ENCODE measurements at places on chromosomes 13 and 19. TPM values are rescaled to one million over a fixed set of nuclear protein-coding genes. Genes with fewer than 3 reads are reported as not detected.

- H3K4me3 ChIP-seq, result no peak overlapping the region
- H3K27me3 ChIP-seq, result no peaks in the 10 kb centered on the region
- H3K36me3 ChIP-seq, result no peaks in the 10 kb centered on the region
Observed at GRCh38 chr13:73948848-73949529, 185.2 kb downstream of the KLF12 start.

The RSPH6A gene
- polyA plus RNA-seq, result not detected

- no peak for DNase-seq
- no peak overlapping the region for H3K27ac ChIP-seq
- H3K4me1 ChIP-seq, result peaks cover 19% of the 10 kb centered on the region
- peaks cover 3% of the 10 kb centered on the region for H3K36me3 ChIP-seq
- H3K4me3 ChIP-seq, result no peak overlapping the region
Observed at GRCh38 chr19:56137405-56137804, 3.7 kb upstream of the ZNF444 start.

The ZNF570 gene
- polyA plus RNA-seq, result 0.85 TPM

DNA sequence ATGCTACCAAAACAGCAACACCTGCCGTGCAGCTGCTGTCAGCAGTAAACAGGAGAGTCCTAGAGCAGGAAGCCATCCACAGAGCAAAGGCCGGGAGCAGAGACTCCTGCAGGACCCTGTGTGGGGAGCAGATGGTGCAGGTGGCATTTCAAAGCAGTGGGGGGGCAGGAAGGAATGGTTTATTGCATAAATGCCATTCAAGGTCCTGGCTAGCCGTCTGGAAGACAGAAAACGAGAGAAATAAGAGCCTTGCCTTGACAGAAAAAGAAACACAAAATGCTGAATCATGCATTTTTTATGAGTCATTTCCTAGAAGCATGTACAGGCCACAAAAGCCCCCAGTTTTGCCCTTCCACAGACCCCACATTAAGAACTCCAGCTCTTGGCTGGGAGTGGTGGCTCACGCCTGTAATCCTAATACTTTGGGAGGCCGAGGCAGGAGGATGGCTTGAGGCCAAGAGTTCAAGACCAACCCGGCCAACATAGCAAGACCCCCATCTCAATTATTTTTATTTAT lies 5.4 kb downstream of the RSPH6A start:
- H3K27ac ChIP-seq, result peak overlapping the region; percentile 45
- no peak for DNase-seq
- H3K36me3 ChIP-seq, result no peaks in the 10 kb centered on the region
- no peaks in the 10 kb centered on the region for H3K27me3 ChIP-seq

The TUBA3C gene
- polyA plus RNA-seq, result 0.23 TPM

All from GM12878 (cell line).